ENCODE measurements at places on chromosomes 3 and 15. TPM values are rescaled to one million over a fixed set of nuclear protein-coding genes. Genes with fewer than 3 reads are reported as not detected.

GOLGA8S gene
- total RNA-seq: not detected

CASR gene
- total RNA-seq: not detected

SCAP gene
- total RNA-seq: 68.3 TPM

SNTN gene
- total RNA-seq: not detected

GRCh38 chr15:88083811-88084760 lies 172.5 kb downstream of the NTRK3 start:
- H3K36me3 ChIP-seq: no peaks in the 10 kb centered on the region
- no peaks in the 10 kb centered on the region for H3K27me3 ChIP-seq
- DNase-seq: no peak
- H3K27ac ChIP-seq: no peak overlapping the region
- H3K4me3 ChIP-seq: no peak overlapping the region
